ENCODE measurements at places on chromosomes 11 and 22. TPM values are rescaled to one million over a fixed set of nuclear protein-coding genes. Genes with fewer than 3 reads are reported as not detected.

- no peak for DNase-seq
Observed at GRCh38 chr11:81342966-81343365, 1390.7 kb downstream of the FAM181B start.

The ELFN2 gene
- total RNA-seq = not detected

The TTC36 gene
- not detected for total RNA-seq

The FADS3 gene
- total RNA-seq = 40.7 TPM

DNA sequence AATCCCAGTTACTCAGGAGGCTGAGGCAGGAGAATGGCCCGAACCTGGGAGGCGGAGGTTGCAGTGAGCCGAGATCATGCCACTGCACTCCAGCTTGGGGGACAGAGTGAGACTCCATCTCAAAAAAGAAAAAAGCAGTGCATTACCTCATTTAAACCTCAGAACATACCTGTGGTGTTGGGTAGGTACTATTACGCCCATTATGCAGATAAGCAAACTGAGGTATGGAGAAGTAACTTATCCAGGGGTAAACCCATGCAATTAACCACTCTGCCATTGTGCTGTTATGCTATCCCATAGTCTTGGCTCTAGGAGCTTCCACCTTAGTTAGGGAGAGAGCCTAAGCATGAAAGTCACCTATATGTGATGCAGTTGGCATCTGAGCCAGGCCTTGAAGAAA is 2.3 kb upstream of the SEC14L3 start:
- DNase-seq = no peak

DNA sequence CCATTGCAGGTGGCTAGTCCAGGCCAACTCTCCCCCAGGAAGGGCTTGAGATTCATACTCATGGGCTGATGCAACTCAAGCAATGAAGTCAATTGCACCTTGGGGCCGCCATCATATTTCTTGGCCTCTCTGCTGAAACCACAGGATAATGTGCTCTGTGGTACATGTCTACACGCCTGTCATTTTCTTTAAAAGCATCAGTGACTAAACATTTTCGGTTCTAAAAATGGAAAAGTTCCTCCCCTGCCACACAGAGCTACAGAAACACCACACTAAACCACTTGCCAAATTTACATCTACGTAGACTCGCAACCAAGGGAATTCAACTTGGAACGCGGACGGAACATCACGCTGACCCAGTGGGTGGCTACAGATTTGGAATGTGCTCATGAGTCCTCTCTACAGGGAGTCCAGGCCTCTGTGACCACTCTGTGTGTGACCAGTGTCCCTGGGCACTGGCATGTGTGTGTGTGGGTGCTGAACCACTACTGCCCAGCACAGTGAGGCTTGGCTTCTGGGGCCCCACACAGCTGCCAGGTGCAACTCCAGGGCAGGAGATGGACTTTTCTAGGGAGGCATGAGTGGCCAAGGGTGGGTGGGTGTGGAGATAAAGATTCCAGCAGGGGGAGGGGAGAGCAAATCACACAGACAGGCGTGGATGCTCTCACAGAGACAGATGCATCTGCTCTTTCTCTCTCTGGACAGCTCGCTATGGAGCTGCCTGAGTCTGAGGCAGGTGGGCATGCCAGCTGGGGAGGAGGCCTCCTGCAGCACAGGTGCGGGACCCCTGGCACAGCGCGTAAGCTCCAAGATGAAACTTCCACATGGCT is 261.9 kb downstream of the CTTN start:
- no peak for DNase-seq

GRCh38 chr11:30635401-30635989 is 49.3 kb upstream of the MPPED2 start:
- DNase-seq = peak; percentile 51

DNA sequence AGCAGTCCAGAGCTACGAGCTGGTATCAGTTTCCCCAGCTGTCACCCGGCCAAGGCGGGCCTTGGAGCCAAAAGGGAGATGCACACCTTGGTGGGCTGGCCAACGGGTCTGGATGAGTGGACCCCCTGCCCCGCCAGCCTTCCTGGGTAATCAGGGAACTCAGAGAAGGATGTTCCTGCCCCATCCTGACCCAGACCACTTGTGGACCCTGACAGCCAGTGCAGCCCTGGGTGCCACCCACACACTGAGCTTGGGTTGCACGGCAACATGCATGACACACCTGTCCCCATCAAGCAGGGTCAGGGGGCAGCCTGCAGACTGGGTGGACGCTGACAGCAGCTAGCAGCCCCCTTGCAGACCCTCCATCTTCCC is 8.6 kb downstream of the SLC25A1 start:
- DNase-seq = no peak

The ANKK1 gene
- 1.0 TPM for total RNA-seq

- DNase-seq = no peak
Observed at GRCh38 chr11:7595016-7595866, 78.1 kb downstream of the CYB5R2 start.
